Epithelial cell of esophagus (primary cell): ENCODE measurements at places on chromosomes 11 and 22.

- no peak for DNase-seq
These were observed 51.7 kb upstream of the LDLRAD3 start for GRCh38 chr11:35892166-35892565.

GRCh38 chr11:115872416-115872815, 368.2 kb upstream of the CADM1 start:
- no peak for DNase-seq

GRCh38 chr11:75384438-75385080, 14.8 kb upstream of the RPS3 start:
- DNase-seq, result peak; percentile 67

DNA sequence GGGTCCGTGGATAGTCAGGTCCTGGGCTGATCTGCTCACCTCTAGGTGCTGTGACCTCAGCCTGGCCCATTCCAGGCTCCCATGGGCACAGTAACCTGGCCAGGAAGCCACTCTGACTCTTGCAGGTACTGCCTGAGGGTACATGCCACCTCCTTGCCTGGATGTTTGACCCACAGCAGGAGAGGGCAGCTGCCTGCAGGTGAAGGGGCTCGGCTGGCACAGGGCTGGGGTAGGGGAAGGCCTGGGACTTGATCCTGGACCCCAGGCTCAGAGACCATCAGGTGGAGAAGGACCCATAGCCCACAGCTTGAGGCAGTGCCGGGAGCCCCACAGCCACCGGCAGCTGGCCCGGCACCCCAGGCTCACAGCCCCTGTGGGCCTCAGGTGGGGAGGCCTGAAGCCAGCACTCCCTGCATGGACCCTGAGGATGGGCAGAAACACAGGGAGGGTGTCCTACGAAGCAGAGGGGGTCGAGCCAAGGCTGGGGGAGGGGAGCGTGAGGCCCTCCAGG, 2.7 kb downstream of the LRRC56 start:
- DNase-seq, result no peak

GRCh38 chr11:13776134-13776815, 107.8 kb downstream of the FAR1 start:
- peak; percentile 12 for DNase-seq

GRCh38 chr11:44747836-44748235, 21.1 kb downstream of the TSPAN18 start:
- DNase-seq, result no peak

- DNase-seq, result no peak
These were observed 1555.9 kb upstream of the RAG2 start for GRCh38 chr11:38153985-38154384.

DNA sequence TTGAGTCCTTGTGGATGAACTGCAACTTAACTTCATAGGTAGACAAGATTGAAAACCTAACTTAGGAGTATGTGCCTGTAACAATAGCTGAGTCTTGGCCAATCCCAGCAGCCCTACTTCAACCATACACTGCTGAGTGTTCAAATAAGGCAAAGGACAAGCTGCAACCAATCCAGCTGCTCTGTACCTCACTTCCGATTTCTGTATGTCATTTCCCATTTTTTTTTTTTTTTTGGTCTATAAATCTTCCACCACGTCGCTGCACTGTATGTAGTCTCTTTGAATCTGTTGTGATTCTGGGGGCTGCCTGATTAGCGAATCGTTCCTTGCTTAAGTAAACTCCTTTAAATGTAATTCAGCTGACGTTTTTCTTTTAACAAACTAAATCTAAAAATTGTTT, 35.4 kb upstream of the FLI1 start:
- DNase-seq, result peak; percentile 9

DNA sequence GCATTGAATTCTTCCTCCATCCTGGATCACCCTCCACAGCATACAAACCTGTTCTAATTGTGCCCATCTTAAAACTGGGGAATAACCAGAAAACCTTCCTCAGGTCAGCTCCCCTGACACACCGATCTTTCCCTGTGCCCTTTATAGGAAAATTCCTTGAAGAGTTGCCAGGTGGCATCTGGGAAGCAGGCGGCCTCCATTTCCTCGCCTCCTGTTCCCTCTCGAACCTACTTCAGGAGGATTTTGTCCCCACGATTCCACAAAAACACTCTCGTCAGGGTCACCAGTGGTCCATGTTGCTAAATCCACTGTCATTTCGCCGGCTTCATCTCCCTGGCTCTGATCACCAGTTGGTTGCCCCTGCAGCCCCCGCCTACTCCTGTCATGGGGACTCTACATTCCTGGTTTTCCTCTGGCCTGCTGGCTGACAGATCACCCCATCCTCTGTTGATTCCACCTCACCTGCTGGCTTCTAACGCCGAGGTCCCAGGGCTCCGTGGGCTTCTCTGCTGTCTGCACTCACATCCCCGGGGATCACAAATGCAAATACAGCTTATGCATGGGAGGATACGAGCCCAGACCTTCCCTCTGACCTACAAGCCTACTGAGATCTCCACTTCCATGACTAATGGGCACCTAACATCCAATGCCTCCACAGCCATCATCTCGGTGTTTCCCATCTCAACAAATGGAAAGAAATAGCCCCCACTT, 92.5 kb upstream of the PRDM11 start:
- no peak for DNase-seq

DNA sequence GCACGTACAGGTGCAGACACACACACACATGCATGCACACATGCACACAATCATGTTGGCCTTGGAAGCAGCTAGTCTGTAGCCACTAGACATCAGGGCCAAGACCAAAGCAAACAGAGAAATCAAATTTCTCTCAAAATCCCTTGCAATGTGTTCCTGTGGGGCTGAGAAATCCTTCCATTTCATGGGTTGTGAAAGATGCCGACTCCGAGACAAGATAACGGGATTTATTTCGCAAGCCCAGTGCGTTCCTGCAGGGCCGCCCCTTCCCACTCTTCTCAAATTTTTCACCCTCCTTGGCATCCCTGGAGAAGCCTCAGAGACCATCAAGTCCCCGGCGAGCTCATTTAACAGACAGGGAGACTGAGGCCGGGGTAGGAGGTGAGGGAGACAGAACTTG, 366.7 kb downstream of the MN1 start:
- no peak for DNase-seq

- no peak for DNase-seq
These were observed 205.1 kb upstream of the CADM1 start for GRCh38 chr11:115709297-115709696.

GRCh38 chr22:17578136-17578754, 14.9 kb downstream of the SLC25A18 start:
- peak; percentile 24 for DNase-seq

GRCh38 chr11:64752175-64752970, 7.4 kb downstream of the PYGM start:
- DNase-seq, result no peak

DNA sequence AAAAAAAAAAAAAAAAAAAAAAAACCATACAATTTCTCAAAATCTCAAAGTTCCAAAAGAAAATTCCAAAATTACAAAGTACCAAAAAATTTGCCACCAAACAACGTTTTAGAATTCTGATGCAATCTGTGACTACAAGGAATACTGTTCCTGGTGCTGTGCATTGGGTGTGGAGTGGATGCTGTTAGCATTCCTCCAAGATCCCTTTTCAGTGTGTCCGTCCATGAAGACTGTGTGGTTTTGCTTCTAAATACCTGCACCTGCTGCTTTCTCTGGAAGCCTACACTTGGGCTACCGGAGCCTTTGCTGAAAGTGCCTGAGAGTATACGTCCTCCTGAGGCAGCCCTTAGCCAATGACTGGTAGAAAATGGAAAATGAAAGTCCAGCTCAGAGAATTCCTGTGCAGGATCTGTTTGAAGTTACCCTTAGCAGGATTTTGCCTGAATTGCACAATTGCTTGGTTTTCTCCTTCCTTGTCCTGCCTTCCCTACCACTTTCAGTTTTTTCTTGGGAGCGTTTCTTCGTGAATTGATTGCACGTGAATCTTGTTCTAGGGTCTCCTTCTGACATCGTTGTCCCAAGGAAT, 140.8 kb downstream of the TRPC6 start:
- no peak for DNase-seq

DNA sequence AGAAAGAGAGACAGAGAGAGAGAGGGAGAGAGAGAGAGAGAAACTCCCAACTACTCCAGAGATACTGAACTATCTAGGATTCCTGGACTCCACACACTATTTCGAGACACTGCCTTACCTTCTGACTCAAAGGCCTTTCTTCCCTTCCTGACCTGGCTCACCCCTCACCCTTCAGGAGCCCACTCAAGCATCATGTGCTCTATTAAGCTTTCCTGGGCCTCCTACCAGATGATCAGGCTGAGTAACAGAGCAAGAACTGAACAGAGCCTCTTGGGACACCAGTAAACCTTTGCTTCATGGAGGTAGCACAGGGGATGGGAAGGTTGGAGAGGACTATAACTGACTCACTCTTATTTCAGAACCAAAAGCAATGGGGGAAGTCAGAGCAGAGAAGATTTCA, 31.4 kb downstream of the PLEKHA7 start:
- DNase-seq, result no peak

GRCh38 chr11:84902445-84902844, 724.7 kb downstream of the DLG2 start:
- no peak for DNase-seq

DNA sequence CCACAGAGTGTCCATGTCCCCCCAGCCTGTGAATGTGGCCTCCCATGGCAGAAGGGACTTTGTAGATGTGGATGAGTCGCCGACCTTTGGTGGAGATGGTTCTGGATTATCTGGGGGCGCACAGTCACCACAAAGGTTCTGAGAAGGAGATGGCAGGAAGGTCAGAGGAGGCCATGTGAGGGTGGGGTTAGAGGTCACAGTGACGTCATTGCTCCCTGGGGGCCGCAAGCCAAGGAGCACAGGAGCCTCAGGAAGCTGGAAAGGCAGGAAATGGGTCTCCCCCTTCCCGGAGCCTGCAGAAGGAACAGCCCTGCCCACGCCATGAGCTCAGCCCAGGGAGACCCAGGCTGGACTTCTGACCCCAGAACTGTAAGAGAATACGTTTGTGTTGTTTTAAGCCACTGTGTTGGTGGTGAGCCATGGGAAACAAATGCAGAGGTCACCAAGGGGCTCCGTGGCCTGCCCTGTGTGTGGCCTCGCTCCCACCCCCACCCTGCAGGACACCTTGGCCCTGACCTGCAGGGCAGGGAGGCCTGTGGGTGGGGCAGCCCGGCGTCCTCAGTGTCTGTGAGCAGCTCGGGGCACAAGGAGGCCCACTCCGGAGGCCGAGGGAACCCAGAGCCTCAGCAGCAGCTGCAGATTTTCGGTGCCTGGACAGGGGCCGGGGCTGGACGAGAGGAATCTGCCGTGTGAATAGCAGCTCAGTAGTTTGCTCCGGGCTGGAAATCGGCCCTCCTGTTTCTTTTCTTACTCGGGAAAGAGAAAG, 32.1 kb downstream of the GRAMD4 start:
- no peak for DNase-seq

DNA sequence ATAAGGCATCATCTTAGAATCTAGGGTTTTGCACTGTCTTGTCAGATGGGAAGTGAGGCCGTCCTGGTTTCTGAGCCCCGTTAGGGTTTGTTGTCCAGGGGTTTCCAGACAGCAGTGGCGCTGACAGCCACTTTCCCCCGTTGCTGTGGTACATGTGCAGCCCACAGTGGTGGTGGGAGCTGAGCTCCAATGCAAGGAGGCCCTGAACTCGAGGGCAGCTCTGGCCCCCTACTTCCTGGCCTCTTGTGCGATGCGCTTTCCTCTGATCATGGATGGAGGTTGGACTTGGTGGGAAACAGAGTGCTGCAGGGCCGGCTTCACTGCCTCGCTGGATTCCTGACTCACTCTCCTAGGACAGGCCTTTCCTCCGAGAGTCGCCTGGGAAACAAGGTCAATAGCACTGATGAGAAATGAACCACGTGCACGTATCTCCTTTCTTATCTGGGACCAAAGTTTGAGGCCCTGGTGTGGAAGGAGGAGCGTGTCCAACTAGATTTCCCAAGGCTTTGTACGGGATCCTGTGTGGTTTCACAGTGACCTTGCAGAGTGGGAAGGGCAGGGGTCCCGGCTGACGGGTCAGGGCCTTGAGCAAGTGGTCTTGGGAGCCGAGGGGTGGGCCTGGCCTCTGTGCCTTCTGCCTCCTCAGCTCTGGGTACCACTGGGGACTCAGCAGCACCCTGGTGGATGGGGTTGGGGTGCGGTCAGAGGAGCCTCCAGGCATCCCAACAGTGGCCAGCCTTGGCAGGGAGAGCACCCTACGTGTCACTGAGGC, 3.7 kb downstream of the PHRF1 start:
- DNase-seq, result no peak

DNA sequence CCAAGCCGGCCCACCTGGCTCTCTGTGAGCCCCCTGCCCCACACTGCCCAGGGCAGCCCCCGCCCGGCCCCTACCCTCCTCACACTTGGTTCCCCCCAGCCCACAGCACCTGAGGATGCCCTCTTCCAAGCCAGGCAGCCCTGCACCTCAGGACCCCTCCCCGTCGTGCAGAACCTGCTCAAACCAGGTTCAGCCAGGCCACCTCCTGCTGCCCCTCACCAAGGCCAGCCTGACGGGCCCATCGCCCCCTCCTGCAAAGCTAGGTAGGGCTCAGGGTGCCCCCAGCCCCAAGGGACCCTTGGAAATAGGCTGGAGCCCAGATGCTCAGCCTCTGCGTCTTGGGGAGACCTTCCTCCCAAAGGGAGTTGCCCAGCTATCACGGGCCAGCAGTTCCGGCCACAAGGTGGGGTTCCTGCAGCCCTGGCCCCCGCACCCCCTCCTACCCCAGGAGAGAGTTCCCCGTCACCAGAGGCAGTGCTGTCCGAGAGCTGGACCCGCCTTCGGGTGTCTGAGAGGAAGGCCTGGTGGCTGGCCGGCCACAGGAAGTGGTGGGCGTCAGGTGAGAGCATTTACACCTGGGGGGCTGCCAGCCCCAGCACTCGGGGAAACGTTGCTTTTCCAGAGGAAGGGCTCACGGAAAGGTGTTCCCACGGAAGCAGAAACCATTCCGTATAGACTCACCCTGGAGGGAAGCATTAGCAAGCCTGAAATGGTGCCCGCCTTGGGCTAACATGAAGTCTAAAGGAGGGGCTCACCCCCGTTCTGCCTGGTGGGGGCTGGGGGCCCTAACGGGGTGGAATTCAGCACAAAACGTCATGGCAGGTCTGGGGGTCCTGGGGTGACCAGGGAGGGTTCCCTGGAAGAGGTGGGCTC, 3.2 kb upstream of the SYT8 start:
- DNase-seq, result no peak

GRCh38 chr11:11169715-11170351, 183.2 kb downstream of the CSNK2A3 start:
- no peak for DNase-seq

DNA sequence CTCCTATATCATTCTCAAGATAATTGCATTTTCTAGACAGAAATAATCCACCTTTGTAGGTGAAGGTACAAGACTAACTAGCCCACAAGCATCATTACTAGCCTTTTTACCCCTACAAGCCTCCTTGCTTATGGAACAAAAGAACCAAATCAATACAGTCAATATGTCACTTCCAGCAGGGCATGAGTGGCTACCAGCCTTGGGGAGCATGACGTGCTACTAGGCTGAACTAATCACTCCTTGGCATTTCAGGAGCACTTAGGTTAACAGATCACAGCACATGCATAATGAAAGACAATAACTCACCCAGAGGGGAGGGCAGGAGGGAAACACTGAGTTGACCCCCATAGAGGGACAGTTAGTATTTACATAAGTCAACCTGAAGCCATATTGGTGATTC, 2.7 kb downstream of the DRD2 start:
- DNase-seq, result no peak

- DNase-seq, result no peak
These were observed 17.9 kb downstream of the RBM4B start for GRCh38 chr11:66659763-66660162.
